ENCODE measurements at places on chromosomes 7 and 10.

GRCh38 chr7:151119902-151120301 lies 33.6 kb downstream of the AGAP3 start:
- DNase-seq = no peak

- no peak for DNase-seq
These were observed 129.7 kb upstream of the CALCR start for GRCh38 chr7:93704217-93704616.

DNA sequence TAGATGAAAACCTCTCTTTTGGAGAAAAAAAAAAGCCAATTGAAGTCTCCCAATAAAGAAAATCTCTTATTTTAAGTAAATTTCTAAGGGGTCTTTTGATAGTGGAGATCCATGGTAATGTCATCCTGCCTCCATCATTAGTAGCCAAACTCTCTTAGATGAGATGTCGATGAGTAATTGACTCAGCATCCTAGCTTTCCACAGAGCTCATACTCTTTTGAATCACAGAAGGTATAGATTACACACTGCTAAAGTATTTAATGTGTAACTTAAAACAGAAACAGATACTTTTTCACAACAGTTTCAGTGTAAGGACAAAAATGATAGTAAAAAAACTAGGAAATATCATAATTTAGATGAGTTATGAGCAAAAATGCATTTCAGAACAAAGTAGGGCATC lies 19.4 kb downstream of the MAGI2 start:
- DNase-seq = no peak

- no peak for DNase-seq
These were observed 133.8 kb upstream of the ZNF92 start for GRCh38 chr7:65239707-65240352.

DNA sequence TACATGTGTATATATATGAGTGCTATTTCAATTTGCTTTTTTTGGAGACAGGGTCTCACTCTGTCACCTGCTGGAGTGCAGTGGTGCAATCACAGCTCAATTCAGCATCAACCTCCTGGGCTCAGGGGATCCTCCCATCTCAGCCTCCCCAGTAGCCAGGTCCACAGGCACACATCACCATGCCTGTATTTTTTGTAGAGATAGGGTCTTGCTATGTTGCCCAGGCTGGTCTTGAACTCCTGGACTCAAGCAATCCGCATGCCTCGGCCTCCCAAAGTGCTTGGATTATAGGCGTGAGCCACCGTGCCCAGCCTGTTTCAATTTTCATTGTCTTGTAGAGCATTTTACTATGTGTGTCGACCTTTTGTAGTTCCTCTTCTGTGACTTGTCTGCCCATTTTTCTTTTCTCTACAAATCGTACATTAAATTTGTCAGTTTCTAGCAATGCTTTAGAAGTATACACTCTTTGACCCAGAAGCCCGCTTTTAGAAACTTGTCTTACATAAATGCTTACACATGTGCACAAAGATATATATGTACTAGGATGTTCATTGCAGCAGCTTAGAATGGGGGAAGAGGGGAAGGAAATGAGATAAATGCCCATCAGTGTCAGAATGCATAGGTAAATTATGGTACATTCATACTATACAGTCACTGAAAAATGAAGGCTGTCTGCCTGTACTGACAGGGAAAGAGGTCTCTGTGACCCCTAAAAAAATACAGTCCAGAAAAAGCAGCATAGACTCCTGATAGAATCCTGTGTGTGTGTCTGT lies 12.2 kb upstream of the RFC2 start:
- no peak for DNase-seq

- DNase-seq = no peak
These were observed 83.3 kb downstream of the NT5C2 start for GRCh38 chr10:103109821-103110220.

- DNase-seq = no peak
These were observed 7.8 kb upstream of the CCNY start for GRCh38 chr10:35328404-35329037.

GRCh38 chr10:97497572-97498075 lies 598 bp downstream of the MMS19 start:
- DNase-seq = peak; percentile 92

DNA sequence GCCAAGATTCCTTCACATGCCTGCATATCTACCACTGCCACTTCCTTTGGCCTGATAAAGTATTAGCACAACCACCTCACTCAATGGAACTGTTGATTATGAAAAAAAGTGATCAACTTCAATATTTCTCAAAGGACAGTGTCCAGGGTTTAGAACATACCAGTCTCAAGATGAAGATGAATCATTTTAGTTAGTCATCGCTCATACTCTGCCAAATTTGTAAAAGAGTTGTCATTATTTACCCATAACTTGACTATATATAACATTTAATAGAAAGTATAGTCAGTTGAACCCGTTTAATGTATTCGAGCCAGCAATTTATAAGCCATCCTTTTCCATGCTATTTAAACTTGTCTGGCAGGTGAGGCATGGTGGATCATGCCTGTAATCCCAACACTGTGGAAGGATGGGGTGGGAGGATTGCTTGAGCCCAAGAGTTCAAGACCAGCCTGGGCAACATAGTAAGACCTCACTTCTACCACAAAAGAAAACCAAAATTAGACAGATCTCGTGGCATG lies 33.2 kb downstream of the SPAM1 start:
- no peak for DNase-seq

DNA sequence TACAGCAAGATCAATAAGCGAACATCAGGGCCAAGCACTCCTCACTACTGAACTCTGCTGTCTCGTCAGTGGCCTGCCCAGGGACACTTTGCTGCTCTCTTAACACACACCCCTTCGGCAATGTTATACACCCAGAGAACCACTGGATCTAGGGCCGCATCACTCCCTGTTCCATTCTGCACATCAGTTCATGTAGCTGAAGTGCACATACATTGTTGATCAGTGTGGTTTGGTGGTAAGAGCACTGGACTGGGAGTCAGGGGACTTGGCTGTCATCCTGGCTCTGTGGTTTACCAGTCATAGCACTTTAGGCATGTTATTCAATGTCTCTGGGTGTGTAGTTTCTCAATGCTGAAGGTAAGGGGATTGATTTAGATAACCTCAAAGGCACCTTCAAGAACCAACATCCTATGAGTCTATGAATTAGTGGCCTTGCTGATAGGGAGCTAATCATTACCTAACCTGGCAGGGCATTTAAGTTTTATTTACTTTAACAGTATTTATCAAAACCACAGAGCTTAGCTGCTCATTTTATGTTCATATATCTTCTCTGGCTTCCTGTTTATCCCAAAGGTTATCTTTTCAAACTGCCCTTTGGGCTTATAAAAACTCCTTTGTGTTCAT lies 24.8 kb downstream of the DUSP5 start:
- DNase-seq = no peak

GRCh38 chr7:44291066-44291732 lies 34.2 kb downstream of the CAMK2B start:
- no peak for DNase-seq

DNA sequence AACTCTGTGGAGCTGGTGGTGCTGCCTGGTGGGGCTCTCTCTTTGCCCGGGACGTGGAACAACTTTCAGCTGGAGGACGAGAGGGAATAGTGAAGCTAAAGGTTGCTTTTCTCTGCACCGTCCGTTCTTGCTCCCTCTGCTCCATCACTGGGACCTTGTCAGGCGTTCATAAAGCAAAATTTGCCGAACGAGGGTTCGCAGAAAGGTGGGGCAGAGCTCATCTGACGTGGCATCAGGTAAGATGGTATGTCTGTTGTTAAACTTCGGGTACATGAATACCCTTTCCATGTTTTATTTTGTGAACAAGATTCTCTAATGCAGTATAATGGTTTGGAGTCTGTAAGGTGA lies 416 bp downstream of the BBS9 start:
- no peak for DNase-seq

GRCh38 chr7:119929891-119930290 lies 343.1 kb upstream of the KCND2 start:
- DNase-seq = no peak

- no peak for DNase-seq
These were observed 30.4 kb downstream of the GPRIN2 start for GRCh38 chr10:46525824-46526681.

DNA sequence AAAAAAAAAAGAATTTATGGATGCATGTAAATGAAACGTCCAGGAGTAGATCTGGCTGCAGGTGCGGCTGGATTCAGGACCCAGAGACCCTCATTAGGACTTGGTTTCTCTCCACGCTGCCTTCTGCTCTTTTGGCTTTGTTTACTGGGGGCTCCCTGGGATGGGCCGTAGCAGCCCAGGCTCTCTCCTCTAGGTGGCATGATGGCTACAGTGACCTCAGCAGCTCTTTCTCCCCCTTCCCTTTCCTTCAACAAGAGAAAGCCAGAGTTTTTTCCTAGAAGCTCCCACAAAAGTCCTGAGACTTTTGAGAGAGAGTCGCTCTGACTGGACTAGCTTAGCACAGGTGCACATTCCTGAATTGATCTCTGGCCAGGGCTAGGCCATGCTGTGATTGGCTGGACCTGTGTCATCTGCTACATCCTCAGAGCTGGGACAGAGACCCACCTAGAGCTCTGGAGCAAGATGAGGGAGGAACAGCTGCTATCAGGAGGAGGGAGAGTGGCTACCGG lies 67.8 kb upstream of the PDCD4 start:
- DNase-seq = no peak

GRCh38 chr7:75534727-75535307 lies 42.7 kb downstream of the SPDYE5 start:
- DNase-seq = peak; percentile 38

DNA sequence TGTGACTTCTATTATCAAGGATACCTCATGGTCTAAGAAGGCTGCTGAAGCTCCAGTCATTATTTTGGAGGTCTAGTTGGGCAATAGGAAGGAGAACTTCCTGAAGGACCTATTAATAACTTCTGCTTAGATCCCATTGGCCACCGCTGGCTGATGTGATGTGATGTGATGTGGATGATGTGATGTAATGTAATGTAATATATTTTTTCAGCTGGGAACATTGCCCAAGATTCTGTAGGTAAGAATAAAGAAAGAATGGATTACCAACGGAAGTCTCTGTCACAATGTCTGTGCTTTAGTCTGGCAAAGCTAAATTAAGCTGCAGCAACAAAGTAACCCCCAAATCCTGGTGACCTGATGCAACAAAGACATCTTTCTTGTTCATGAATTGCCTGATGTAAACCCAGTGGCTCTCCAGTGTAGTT lies 233.7 kb downstream of the PTEN start:
- DNase-seq = no peak

DNA sequence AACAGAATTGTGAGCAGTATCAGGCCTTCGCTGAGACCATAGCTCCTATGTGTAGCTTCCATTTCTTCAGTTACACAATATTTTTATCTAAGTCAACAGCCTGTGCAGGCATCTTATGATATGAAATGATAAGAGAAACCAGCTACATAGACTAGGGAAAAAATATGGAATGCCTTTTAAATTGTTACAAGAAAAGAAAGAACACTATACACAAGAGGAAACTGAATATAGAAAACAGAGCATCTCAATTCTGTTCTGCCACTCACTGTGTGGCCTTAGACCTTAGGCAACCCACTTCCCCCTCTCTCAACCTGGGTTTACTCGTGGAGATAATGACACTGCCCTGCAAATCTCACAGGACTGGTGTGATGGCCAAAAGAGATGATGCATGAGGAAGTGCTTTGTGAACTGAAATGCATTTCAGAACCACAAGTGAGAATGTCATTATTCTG lies 132.9 kb downstream of the LRRN3 start:
- no peak for DNase-seq

GRCh38 chr10:10320956-10321355 lies 696.7 kb upstream of the CELF2 start:
- no peak for DNase-seq

Measured in H54 (cell line).